ENCODE measurements at places on chromosomes 3 and 15.

DNA sequence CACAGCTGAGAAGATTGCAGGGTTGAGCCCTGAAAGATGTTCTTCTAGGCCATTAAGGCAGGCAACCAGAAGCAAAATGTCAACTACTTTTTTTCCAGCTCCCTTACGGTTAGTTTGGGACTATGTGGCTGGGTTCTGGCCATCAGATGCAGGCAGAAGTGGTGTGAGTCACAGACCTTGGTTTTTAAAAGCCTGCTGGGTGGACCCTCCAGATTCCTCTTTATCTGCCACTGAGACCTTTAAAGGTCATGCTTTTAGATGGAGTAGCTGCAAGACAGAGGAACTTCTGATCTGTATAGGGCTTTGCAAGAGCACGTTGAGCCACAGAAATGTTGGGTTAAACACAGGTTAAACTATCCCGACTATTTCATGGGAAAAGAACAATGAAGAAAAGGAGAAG lies 102.9 kb downstream of the CHST2 start:
- H3K27me3 ChIP-seq = no peaks in the 10 kb centered on the region
- no peak for DNase-seq
- H3K36me3 ChIP-seq = no peaks in the 10 kb centered on the region
- H3K4me1 ChIP-seq = peaks cover 2% of the 10 kb centered on the region
- no peak overlapping the region for H3K4me3 ChIP-seq
- H3K27ac ChIP-seq = no peak overlapping the region

DNA sequence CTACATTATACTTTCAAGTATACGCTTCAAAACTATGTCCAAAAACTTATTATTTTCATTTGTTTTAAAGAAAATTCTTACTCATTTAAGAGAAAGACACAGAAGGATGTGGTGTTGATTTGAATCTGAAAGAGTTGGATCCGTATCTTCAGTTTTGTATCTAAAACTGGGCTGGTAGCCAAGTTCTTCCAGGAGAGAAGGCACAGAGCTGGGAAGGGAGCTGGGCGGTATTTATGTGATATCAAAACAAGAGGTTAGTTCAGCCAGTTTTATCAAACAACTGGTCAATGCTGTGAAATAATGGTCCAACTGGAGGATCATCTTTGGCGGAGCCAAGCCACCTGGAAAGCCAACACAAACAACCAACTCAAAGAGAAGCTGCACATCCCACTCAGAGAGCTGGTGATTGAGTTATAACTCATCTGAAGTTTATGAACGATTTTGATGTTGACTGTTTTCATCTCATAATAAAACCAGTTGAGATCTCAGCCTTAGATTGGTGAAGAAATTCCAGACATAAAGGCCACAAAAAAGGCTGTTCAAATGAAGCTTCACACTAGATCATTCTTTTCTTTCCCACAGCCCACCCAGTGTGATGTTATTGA lies 489.6 kb upstream of the RASGRP1 start:
- DNase-seq = no peak
- H3K4me3 ChIP-seq = no peak overlapping the region
- no peak overlapping the region for H3K27ac ChIP-seq
- no peaks in the 10 kb centered on the region for H3K36me3 ChIP-seq

- H3K36me3 ChIP-seq = peaks cover 3% of the 10 kb centered on the region
- DNase-seq = no peak
- no peak overlapping the region for H3K4me3 ChIP-seq
- H3K27me3 ChIP-seq = no peaks in the 10 kb centered on the region
Measured at GRCh38 chr3:47634996-47635395, 56.3 kb upstream of the CSPG5 start.

DNA sequence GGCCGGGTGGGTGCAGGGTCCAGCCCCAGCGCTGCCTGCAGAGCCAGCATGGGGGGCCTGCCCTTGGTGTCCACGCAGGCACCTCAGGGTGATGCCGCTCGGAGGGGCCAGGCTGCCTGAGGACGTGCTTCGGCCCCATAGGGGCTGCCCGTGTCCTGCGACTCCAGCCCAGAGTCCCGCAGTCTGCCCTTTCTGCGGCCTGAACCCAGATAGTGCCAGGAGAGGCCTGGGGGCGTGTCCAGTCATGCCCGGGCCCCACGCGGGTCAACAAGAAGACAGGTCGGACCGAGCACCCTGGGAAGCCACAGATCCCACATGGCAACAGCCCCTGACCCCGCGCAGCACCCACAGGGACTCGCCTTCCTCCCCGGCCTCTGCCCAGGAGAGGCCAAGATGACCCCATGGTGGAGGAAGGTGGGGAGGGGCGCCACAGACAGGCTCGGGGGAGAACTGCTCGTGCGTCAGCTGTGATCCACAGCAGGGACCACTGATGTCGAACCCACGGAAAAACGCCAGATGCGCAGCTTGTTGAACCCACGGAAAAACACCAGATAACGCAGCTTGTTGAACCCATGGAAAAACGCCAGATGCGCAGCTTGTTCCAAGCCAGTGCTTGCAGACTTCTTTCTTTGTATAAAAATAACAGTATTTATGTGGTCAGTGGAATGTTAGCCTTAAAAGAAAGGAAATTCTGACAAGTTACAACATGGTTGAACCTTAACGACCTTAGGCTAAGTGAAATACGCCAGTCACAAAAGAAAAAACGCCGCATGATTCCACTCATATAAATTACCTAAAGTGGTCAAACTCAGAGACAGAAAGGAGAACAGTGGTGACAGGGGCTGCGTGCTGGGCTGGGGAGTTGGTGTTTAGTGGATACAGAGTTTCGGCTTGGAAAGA lies 28.5 kb downstream of the CYFIP1 start:
- H3K36me3 ChIP-seq = no peaks in the 10 kb centered on the region
- no peaks in the 10 kb centered on the region for H3K27me3 ChIP-seq
- no peak for DNase-seq
- peaks cover 5% of the 10 kb centered on the region for H3K4me1 ChIP-seq

DNA sequence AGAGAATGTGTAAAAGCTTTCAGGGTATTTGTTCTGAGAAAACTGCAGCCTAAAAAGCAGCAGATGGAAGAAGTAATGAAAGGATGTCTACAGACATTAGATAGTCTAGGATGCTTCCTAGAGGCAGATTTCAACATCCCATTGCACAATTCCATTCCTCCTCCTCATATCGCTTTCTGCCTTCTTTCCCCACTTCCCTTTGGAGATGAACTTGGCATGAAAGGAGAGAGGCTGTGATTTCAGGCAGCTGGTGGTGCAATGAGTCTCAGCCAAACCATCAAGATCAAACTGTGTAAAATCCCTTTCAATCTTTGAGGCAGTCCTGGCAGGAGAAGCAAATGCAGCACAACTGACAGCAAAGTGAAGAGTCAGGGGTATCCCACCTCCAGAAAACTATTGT lies 438.7 kb upstream of the KCNMB2 start:
- H3K27ac ChIP-seq = no peak overlapping the region
- H3K4me1 ChIP-seq = no peaks in the 10 kb centered on the region
- no peak overlapping the region for H3K4me3 ChIP-seq

GRCh38 chr3:58989163-58989562 lies 60.7 kb downstream of the CFAP20DC start:
- no peak for DNase-seq
- H3K4me3 ChIP-seq = no peak overlapping the region

DNA sequence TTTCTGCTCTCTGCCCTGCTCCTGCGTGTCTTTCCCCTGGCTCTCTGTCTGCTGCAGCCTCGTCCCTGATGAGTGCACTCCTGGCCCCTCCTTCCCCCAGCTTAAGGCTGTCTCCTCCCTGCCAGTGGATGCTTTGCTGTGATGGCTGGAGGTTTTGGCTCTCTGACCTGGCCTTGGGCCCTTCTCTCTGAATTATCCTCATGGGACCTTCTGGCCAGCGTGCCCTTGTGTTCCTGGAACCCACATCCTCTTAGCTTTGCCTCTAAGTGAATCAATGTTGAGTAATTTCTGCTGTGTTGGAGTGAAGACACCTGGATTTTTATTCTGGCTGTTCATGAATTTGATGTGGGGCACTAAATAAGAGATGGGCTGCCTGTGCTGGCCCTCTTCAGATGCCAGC lies 9.8 kb upstream of the TNFAIP8L3 start:
- no peak overlapping the region for H3K27ac ChIP-seq
- no peaks in the 10 kb centered on the region for H3K36me3 ChIP-seq
- no peak overlapping the region for H3K4me3 ChIP-seq
- DNase-seq = no peak
- peaks cover 2% of the 10 kb centered on the region for H3K27me3 ChIP-seq

- no peak overlapping the region for H3K27ac ChIP-seq
Measured at GRCh38 chr3:195025884-195026200, 245.1 kb downstream of the XXYLT1 start.

DNA sequence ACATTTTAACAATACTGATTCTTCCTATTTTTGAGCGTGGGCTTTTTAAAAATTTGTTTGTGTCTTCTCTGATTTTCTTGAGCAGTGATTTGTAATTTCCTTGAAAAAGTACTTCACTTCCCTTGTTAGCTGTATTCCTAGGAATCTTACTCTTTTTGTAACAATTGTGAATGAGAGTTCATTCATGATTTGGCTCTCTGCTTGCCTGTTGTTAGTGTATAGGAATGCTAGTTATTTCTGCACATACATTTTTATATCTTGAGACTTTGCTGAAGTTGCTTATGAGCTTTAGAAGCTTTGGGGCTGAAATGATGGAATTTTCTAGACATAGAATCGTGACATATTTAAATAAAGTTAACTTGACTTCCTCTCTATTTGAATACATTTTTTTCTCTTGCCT lies 582.8 kb upstream of the BCHE start:
- H3K27me3 ChIP-seq = no peaks in the 10 kb centered on the region
- no peak overlapping the region for H3K27ac ChIP-seq
- no peaks in the 10 kb centered on the region for H3K36me3 ChIP-seq

- H3K4me3 ChIP-seq = no peak overlapping the region
- DNase-seq = no peak
- no peaks in the 10 kb centered on the region for H3K4me1 ChIP-seq
- no peak overlapping the region for H3K27ac ChIP-seq
- H3K36me3 ChIP-seq = no peaks in the 10 kb centered on the region
Measured at GRCh38 chr3:43865887-43866528, 175.3 kb downstream of the ABHD5 start.

DNA sequence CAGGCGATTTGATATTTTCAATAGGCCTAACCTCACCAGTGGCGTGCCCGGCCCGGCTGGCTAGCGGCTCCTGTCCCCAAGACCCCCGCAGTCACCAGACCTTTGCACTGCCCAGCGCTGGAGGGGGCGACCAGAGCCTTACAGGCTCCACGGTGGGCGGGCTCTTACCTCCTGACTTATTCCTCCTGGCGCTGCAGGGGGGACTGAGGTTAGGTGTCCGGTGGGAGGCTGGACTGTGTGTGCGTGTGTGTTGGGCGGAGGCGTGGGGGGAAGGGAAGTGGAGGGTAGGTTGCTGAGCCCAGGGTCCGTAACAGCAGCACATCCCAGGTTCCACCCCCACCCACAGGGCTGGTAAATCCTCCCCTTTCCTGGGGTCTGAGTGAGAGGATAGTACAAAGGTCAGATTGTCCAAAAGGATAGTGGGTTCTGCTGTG lies 27.5 kb upstream of the THRB start:
- no peaks in the 10 kb centered on the region for H3K36me3 ChIP-seq
- H3K4me3 ChIP-seq = no peak overlapping the region
- no peak overlapping the region for H3K27ac ChIP-seq
- peaks cover 8% of the 10 kb centered on the region for H3K27me3 ChIP-seq
- DNase-seq = no peak
- H3K4me1 ChIP-seq = no peaks in the 10 kb centered on the region

GRCh38 chr3:7744850-7745249 lies 756.8 kb upstream of the LMCD1 start:
- DNase-seq = no peak
- no peaks in the 10 kb centered on the region for H3K36me3 ChIP-seq
- no peak overlapping the region for H3K27ac ChIP-seq
- H3K27me3 ChIP-seq = no peaks in the 10 kb centered on the region

DNA sequence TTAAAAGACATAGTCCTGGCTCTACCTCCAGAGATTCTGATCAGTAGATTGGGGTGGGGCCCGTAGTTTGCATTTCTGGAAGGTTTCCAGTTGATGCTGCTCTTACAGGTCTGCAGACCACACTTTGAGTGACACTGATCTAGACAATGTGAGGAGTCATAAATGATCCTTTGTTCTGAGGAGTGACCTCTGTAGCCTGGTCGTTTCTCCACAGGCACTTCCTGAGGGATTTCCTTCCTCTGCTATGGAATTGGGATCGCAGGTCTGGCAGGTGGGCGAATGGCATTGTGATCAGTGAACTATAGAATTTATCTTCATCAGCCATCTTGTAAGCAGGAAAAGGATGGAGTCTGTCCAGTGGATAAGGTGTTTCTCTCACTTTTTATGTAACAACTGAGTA lies 5.5 kb downstream of the GFM1 start:
- no peaks in the 10 kb centered on the region for H3K4me1 ChIP-seq
- H3K27me3 ChIP-seq = no peaks in the 10 kb centered on the region
- no peak for DNase-seq
- H3K27ac ChIP-seq = no peak overlapping the region

- H3K27ac ChIP-seq = no peak overlapping the region
- no peaks in the 10 kb centered on the region for H3K27me3 ChIP-seq
- no peak overlapping the region for H3K4me3 ChIP-seq
Measured at GRCh38 chr3:163422671-163423070, 1655.6 kb downstream of the SI start.

- no peaks in the 10 kb centered on the region for H3K4me1 ChIP-seq
- no peak overlapping the region for H3K27ac ChIP-seq
- H3K4me3 ChIP-seq = no peak overlapping the region
- no peaks in the 10 kb centered on the region for H3K36me3 ChIP-seq
- DNase-seq = no peak
Measured at GRCh38 chr15:72962054-72962702, 90.1 kb upstream of the NEO1 start.

- peaks cover 6% of the 10 kb centered on the region for H3K27me3 ChIP-seq
- no peak overlapping the region for H3K27ac ChIP-seq
- H3K4me1 ChIP-seq = no peaks in the 10 kb centered on the region
- H3K36me3 ChIP-seq = no peaks in the 10 kb centered on the region
- no peak for DNase-seq
Measured at GRCh38 chr3:186118692-186119091, 9.8 kb upstream of the ETV5 start.

DNA sequence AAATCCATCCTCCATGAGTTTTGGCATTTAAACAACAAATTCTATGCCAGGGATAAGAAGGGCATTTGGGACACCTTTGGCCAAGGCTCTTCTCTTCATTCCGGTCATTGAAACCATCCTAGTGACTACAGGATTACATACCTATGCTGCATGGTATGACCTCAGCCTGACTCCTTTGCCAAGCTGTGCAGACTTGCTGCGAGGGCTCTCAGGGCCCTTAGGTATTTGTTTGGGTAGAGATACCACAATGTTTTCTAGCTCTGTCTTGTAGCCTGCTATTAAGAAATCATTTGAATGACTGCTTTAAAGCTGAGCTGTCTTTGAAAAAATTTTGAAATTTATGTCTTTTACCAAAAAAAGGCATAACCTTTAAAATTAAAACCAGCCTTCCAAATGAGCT lies 749.8 kb upstream of the SGO1 start:
- H3K36me3 ChIP-seq = no peaks in the 10 kb centered on the region
- no peaks in the 10 kb centered on the region for H3K27me3 ChIP-seq
- no peak for DNase-seq
- H3K4me1 ChIP-seq = no peaks in the 10 kb centered on the region
- H3K4me3 ChIP-seq = no peak overlapping the region

GRCh38 chr3:57141719-57142410 lies 23.3 kb downstream of the IL17RD start:
- H3K4me3 ChIP-seq = no peak overlapping the region
- no peaks in the 10 kb centered on the region for H3K36me3 ChIP-seq
- H3K27ac ChIP-seq = no peak overlapping the region

GRCh38 chr3:136277115-136277514 lies 27.0 kb downstream of the PCCB start:
- no peak overlapping the region for H3K4me3 ChIP-seq
- H3K27ac ChIP-seq = no peak overlapping the region
- no peak for DNase-seq
- 0 out of 2 replicates have a peak, but pooled peaks cover 4% of the 10 kb centered on the region for H3K36me3 ChIP-seq

GRCh38 chr3:69825446-69825845 lies 86.2 kb downstream of the MITF start:
- H3K27ac ChIP-seq = no peak overlapping the region
- no peak overlapping the region for H3K4me3 ChIP-seq
- H3K27me3 ChIP-seq = no peaks in the 10 kb centered on the region
- H3K4me1 ChIP-seq = no peaks in the 10 kb centered on the region
- no peak for DNase-seq
